ENCODE measurements at places on chromosomes 12 and 14. TPM values are rescaled to one million over a fixed set of nuclear protein-coding genes. Genes with fewer than 3 reads are reported as not detected.

WNT5B gene
- 15.4 TPM for total RNA-seq

GRCh38 chr12:100289038-100289437 is 22.1 kb downstream of the SCYL2 start:
- no peak for DNase-seq

MIP gene
- not detected for total RNA-seq

ESRRB gene
- total RNA-seq, result not detected

DNA sequence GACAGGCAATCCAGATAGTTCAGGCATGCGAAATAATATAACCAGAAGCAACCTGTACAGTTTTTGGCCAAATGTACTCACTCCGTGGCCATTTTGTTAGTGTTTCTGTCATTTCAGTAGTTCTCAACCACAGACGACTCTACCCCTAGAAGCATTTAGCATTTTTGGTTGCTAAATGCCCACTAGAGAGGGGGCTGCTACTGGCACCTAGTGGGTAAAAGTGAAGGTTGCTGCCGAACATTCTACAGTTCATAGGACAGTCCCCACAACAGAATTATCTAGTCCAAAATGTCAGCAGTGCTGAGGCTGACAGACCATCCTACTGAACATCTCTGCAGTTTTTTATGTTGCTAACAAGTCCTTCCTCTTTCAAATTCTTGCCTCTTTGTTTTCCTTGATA is 107.4 kb downstream of the TSHR start:
- DNase-seq, result peak; percentile 1

DNA sequence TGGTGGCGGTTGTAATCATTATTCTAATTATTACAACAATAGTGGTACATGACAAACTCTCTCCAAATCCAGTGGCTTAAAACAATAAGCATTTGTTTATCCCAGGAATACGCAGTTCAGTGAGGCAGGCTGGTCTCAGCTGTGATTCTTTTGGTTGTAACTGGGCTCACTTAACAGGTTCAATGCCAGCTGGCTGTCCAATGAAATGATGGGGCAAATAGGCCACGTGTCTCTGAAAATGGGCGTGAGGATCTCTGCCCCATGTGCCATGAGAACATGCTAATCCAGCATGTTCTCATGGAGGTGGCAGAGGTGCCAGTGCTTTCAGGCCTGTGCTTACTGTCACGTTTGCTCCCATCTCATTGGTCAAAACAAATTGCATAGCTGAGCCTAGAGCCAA is 73.1 kb upstream of the CLMN start:
- no peak for DNase-seq

DNA sequence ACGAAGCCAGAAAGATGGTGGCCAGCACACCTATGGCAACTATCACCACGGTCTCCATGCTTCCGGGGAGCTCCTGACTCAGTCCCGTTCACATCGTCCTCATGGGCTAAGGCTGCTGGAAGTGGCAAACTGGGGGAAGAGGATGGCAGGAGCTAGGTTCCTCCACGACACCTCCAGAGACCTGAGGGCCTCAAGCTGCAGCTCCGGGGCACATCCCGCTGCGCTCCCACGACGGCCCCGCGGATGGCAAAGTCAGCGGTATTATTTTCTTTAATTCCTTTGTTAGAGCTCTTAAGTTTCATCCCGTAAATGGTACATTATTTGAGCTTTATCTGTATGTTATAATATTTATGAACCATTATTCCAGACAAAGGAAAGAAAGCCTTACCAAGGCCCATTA is 190.5 kb downstream of the DACT1 start:
- no peak for DNase-seq

- no peak for DNase-seq
Measured at GRCh38 chr14:91947475-91948184, at the start of gene FBLN5. TSS of gene FBLN5 (minus strand) at chr14:91947694. CDS start at chr14:91947229, 465 bp downstream.

APPL2 gene
- total RNA-seq, result 8.2 TPM

- no peak for DNase-seq
Measured at GRCh38 chr14:79082883-79083282, 912.7 kb downstream of the NRXN3 start.

TROAP gene
- total RNA-seq, result 48.8 TPM

PRR4 gene
- 1.6 TPM for total RNA-seq

ENO2 gene
- 65.5 TPM for total RNA-seq

KRT82 gene
- not detected for total RNA-seq

- DNase-seq, result no peak
Measured at GRCh38 chr12:58557171-58557570, 363.1 kb downstream of the LRIG3 start.

MORN3 gene
- 0.15 TPM for total RNA-seq

- DNase-seq, result no peak
Measured at GRCh38 chr12:107356266-107356936, 263.1 kb upstream of the CRY1 start.

- DNase-seq, result no peak
Measured at GRCh38 chr12:50013361-50014147, 11.7 kb downstream of the RACGAP1 start.

- no peak for DNase-seq
Measured at GRCh38 chr14:99024926-99025325, 247.1 kb downstream of the BCL11B start.

GRCh38 chr12:124391340-124392261 is 96.7 kb downstream of the RFLNA start:
- peak; percentile 28 for DNase-seq

IL23A gene
- total RNA-seq, result 4.7 TPM

AGAP2 gene
- total RNA-seq, result 17.9 TPM

DNA sequence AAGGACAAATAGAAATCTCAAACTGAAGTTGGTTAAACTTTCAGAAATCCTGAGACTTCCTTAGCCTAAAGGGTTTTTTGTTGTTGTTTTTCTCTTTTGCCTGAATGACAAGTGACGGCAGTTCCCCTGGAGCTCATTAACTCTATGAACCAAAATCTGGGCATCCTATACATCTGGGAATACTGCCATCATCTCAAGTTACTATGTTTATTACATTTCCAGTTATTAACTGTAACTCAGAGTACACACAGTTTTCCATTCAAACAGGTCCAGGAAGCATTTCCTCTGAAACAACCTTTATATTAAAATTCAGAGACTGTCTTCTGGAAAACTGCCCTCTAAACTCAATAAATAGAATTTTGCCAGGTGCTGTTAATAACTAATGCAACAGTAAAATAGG is 55.6 kb upstream of the CDKL1 start:
- no peak for DNase-seq

DNA sequence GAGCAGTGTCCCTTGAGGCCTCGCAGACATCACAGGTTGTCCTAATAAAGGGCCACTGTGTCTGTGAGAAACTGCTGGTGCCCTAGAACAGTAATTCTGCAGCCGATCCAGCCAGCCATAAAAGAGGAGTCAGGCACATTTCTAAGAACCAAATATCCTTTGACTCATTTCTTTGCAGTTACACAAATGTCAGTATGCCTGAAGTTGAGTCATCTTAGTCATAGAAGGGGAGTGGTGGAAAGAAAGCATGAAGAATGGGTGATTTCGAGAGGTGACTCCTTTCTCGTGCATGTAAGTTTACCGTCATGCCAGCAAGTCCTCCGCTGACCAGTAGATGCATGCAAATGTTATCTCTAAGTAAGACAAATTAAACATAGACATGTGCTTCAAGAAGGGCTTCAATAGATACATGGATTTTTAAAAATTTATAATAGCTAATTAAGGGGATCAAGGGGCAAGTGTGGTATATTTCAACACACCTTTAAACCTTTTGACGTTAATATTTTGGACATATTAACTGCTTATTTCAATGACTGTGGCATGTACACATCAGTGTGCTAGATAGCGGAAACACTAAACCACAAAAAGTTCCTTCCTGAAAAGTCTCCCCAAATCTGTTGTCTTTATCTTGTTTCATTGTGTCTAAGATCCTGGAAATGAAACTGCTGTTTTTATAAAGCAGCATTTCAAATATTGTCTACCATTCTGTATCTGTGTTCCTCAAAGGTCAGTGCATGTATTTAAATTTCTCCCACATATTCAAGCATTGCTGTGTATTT is 497.4 kb downstream of the NPAS3 start:
- no peak for DNase-seq

CHGA gene
- not detected for total RNA-seq

TNS2 gene
- total RNA-seq, result 0.72 TPM

SCN8A gene
- 0.08 TPM for total RNA-seq

DNA sequence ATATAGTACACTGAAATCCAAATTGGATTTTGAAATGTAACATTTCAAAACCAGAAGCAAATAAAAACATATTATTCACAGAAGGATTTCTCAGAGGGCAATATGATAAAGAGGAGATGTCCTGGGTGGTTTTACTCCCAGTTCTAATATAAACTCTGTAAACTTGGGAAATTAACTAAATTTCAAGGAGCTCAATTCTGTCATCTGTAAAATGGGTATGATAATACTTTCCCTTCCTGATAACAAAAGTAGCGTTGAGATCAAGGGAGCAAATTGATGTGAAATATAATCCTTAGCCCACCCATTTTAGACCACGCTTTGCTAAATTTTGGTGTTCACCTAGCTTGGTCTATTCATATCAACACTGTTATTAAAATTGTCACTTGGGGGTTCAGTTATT is 192.5 kb upstream of the BTG1 start:
- no peak for DNase-seq

DNA sequence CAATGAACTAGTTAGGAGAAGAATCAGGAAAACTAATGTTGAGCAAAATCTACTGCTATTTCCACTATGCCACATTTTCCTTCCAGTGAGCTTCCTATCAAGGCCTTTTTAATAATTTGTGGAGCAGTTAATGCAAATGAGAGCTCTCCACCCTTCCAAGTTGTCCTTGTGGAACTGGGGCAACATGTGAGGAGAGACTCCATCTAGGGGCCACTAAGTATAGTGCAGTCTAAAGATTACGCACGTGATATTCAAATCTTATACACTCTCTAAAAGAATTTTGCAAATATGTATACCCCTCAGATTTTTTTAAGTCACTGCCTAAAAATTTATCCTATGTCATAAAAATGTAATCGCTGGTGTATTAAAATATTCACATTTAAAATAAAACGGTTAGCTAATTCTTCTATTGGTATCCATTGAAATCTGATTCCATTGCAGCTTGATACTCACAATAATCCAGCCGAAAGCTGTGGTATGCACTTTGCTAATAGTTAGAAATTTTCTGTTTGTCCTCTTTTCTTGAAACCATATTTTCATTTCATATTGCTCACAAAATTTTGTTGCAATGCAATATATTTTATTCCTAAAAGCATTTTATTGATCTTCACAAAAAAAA is 100.1 kb downstream of the PAH start:
- DNase-seq, result no peak

PPP1R1A gene
- not detected for total RNA-seq

DNA sequence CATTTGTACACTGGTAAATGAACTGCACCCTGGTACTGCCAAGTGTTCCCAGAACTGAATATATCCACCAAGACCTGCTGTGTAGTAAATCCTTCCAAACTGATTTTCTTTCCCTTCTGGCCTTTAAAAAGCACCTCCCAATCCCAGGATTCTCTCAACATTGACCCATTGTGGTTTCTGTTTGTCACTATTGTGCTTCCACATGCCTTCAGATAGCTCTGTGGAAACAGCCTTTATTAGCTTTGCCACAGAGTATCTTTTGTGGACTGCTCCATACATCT is 949 bp upstream of the KIF21A start:
- DNase-seq, result no peak

IL31 gene
- total RNA-seq, result not detected

- DNase-seq, result no peak
Measured at GRCh38 chr14:32560209-32560857, 231.2 kb downstream of the AKAP6 start.

GRCh38 chr12:80056845-80057244 is 42.5 kb upstream of the OTOGL start:
- no peak for DNase-seq

DNA sequence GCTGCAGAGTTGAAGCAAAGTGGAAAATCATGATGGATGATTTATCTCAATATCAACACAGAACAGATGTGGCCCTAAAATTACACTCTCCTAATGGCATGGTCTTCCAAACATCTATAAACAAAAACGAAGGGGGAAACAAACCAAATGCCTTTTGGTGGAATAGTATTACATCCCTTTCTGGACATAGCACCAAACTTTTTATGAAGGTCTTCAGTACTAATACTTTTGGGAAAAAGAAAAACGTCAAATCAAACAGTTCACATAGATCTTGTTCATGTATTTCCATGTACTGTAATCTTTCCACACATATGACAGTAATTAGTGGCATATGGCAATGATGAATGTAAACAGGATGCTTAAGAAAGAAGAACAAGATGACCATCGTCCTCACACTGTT is 22.9 kb upstream of the ANAPC7 start:
- DNase-seq, result no peak

- no peak for DNase-seq
Measured at GRCh38 chr12:12885096-12885792, 6.1 kb upstream of the GPRC5A start.

TCL1B gene
- total RNA-seq, result not detected

BTBD6 gene
- 26.4 TPM for total RNA-seq

DNA sequence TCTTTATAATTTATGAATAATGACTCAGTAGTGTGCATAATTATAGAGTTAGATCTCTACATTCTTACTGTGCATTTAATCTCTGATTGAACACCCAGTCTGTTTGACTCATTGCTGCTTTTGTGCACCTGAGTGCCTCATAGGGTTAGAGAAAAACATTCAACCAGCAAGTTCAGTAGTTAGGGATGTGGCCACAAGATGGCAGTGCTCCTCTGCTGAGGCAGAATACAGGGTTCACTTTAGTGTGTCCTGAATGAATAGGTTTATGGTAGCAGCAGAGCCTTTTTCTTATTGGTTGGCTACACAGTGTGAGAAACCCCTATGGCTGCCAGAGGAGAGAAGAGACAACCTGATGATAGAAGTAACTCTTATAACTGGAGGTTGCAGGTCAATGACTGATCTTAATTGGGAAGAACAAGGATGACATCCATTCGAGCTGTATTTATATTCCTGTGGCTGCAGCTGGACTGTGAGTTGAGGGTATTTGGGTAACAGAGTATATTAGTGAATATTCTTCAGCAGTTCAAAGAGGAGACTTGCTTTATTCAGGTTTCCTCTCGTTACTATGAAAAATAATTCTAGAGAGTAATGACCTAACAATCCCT is 194.9 kb upstream of the OR4E1 start:
- DNase-seq, result no peak

Measured in GM12878 (cell line).